Iris pigment epithelial cell (primary cell): ENCODE measurements at places on chromosomes 4 and X.
A peak's percentile ranks its signal among the peaks of the same experiment; 100 is the strongest.

GRCh38 chrX:37993837-37994619, 12.3 kb upstream of the SYTL5 start:
- DNase-seq, result no peak

DNA sequence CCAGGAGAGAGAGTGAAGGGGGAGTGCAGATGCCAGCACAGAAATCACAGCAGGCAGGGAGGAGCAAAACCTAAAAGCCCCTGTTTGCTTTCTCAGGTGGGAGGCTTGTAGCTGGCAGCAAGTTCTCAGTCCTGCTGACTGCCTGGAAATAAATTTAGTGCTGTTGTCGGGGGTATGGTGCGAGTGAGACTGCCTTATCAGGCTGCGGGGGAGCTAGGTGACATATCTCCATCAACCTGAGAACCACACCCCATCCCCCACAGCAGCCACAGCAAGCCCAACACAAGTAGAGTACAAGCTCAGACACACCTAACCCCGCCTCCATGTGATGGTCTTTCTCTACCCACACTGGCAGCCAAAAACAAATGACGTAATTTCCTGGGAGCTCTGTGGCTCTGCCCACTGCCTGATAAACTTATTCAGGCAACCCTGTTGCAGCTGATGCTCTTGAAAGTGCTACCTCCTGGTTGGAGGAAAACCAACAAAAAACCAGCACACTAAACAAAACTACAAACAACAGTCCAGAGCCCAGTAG, 953.4 kb upstream of the NDST4 start:
- no peak for DNase-seq

GRCh38 chr4:116531870-116532269, 553.5 kb downstream of the TRAM1L1 start:
- DNase-seq, result peak; percentile 0

- no peak for DNase-seq
These were observed 73.4 kb upstream of the STOX2 start for GRCh38 chr4:183831683-183832082.

GRCh38 chrX:32421266-32421665, 790.1 kb downstream of the DMD start:
- peak; percentile 0 for DNase-seq

- no peak for DNase-seq
These were observed 90.1 kb upstream of the NOCT start for GRCh38 chr4:138925495-138925894.

DNA sequence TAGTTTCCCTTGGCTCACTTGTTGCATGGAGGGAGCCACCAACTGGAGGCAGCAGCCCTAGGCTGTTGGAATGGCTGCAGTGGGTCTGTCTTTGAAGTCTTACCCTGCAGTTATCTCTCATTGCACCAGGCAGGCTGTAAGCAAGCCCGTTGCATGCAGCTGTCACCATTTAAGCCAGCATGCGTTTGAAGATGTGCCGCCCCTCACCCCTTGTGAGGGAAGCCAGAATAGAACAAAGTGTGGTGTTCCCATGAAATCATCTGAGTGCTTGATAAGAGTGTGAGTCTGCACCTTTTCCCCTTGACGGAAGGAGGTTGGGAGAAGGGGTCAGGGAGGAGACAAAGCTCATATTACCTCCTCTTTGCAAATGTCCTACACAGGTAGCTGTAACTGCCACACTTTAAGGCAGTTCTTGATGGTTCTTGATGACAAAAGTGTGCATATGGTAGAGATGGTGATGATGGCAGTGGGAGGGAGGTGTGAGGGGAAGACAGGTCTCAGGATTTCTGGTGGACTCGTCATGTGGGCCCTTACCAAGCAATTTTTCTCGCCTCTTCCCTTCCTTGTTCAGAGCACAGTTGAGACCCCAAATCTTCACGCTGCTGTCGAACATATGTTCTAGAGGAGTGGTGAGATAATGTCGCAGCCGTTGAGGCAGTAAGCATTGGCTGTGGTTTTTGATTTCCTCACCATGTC, 191.4 kb upstream of the LEF1 start:
- DNase-seq, result no peak

DNA sequence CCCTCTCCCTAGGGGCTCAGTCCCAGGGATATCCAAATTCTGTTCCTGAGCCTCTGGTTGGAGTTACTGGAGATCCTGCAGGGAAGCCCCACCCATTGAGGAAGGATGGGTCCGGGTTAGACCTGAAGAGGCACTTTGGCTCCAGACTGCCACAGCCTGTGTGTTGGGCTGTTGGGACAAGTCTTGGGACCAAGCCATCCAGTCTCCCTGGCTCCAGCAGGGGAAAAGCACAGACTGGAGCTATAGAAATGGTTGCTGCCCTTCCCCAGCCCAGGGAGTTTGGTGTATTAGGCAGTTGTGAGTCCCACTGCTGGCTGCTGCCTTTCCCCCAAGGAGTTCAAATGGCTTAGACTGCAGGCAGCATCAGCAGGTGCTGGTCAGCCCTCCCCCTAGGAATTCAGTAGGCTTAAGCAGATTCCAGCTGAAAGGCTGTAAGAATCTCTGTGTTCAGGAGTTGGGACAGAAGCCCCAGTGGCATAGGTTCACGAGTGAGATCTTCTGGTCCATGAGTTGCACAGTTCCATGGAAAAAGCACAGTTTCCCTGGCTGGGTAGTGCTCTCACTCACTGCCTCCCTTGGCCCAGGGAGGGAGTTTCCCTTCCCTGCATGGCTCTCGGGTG, 344.0 kb upstream of the EPHA5 start:
- DNase-seq, result no peak

GRCh38 chr4:80259012-80259411, 7.5 kb upstream of the FGF5 start:
- DNase-seq, result no peak

GRCh38 chr4:74258963-74259362, 49.3 kb upstream of the EPGN start:
- DNase-seq, result peak; percentile 76

DNA sequence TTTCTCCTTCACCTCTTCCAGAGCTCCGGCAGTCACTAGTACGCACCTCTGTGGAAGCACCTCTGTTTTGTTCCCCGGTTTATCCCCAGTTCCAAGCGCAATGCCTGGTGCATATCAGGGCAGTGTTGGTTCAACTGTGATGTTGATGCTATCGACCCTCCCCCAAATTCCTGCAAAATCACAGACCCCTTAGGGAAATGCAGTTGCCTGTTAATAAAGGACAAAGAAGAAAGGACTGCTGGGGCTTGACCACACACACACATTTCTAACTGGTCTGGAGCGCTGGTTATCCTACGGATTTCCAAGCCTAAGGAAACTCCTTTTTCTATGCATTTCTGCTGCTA, 530 bp upstream of the NMU start:
- no peak for DNase-seq

DNA sequence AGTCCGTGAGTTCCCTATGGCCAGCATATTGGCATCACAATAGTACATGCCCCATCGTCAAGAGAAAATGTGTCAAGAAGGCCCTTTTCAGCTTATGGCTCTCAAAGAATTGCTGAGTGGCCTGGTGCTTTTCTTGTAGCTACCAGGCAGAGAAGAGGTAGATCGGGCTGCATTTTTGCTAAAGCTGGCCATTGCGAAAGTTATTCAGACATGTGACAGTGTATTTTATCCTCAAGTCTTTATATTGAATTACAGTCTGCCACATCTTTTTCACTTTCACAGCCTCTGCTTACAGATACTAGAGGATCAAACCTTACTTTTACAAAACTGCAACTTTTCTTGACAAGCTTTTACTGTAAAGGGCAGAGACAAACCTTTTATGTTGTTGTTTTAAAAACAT, 261.5 kb upstream of the IGFBP7 start:
- DNase-seq, result no peak

GRCh38 chrX:85851418-85851817, 195.9 kb downstream of the CHM start:
- DNase-seq, result peak; percentile 14

DNA sequence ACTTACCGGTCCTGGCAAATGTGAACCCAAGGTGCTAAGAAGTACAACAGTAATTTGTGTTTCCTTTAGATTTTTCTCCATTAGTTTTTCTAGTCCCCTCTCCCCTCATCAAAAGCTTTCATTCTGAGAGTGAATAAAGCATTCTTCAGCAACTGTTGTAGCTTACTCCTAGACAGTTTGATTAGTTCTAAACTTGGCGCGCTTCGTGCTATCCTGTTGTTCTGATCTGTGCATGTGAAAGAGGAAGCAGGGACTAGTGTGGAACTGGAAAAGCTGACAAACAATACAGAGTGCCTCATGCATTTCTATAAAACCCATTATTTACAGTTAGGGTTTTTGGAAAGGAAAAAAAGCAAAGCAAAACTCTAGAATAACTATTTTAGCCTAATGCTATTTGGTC, 556.9 kb upstream of the SLIT2 start:
- no peak for DNase-seq

DNA sequence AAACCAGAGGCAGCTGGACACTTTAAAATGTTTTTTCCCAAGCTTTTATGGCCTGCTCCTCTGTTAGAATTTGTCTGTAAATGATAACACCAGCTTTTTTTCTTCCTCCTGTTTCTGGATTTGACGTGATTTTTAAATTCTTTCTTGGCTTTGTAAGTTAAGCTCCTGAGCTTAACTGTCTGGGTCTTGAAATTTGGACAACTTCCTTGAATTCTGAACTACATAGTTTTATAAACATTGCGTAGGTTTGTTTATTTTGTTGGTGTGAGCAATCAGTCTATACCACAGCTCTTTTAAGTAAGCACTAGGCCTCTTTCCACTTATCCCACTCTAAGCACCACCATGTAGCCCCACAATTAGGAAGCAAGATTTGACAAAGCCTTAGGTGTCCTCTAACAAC, 144.4 kb upstream of the GUCY1A1 start:
- peak; percentile 94 for DNase-seq

GRCh38 chr4:109214622-109215301, 87.7 kb downstream of the COL25A1 start:
- DNase-seq, result peak; percentile 10

GRCh38 chr4:187814737-187815465, 180.7 kb upstream of the ZFP42 start:
- DNase-seq, result peak; percentile 22

GRCh38 chrX:26722666-26723428, 506.9 kb downstream of the MAGEB5 start:
- no peak for DNase-seq

- peak; percentile 43 for DNase-seq
These were observed 359.3 kb downstream of the GRXCR1 start for GRCh38 chr4:43251841-43252240.

DNA sequence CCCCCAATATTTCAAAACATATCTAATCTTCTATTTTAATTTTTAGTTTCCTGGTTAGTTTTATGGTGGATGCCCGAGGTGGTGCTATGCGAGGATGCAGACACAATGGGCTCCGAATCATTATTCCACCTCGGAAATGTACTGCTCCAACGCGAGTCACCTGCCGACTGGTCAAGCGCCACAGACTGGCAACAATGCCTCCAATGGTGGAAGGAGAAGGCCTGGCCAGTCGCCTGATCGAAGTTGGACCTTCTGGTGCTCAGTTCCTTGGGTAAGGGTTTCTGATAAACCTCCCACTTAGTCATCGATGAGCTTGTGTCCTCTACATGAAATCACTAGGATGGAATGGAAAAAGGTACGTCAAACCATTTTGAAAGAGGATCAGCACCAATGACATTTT, 280.7 kb downstream of the ANK2 start:
- DNase-seq, result no peak

DNA sequence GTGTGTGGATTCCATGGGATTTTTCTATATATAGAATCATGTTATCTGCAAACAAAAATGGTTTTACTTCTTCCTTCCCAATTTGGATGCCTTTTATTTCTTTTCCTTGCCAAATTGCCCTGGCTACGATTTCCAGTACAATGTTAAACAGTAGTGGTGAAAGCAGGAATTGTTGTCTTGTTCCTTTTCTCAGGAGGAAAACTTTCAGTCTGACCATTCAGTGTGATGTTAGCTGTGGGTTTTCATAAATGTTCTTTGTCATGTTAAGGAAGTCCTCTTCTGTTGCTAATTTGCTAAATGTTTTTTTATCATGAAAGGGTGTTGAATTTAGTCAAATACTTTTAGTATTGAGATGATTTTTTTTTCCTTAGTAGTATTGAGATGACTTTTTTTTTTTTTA, 10.9 kb downstream of the SAP30 start:
- DNase-seq, result no peak

DNA sequence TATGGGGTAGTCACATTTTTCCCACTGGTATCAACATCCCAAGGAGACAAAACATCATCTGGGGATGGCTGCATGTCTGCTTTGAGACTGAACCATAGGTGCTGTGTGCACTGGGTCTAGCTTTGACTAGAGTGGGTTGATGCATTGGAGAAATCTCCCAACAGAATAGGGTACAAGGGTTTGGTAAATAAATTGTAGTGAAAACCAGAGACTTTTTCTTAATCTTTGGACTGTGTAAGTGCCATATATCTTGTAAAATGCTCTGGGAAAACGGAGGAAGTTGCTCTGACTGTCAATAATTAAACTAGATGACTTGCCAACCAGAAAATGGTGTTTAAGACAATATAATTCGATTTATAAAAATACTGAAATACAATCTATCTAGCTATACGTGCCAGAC, 1064.0 kb upstream of the SLIT2 start:
- no peak for DNase-seq

GRCh38 chr4:31114816-31115215, 394.6 kb downstream of the PCDH7 start:
- DNase-seq, result no peak

- DNase-seq, result no peak
These were observed 339.5 kb downstream of the DHX15 start for GRCh38 chr4:24244663-24245490.

DNA sequence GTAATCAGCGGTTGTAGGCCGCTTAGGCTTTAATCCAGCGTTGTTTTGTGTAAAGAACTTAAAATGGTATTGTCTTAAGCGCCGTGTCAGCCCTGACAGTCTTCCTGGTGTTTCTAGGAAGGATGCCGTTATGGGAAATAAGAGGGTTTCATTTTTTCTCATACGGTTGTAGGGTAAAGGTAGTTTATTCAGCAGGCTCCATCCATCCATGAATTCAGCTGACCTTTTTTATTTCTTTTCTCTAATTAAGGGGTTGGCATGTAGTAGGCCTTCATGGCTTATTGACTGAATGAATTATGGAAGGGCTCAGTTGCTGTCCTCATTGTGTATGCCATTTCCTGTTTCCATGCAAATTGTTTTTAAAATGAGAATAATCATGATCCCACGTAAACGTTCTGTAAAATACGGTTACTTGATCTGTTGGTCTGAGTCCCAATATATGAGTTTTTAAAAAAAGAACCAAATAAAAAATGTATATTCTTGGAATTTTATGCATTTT, 693 bp downstream of the OCIAD1 start:
- DNase-seq, result peak; percentile 16

GRCh38 chrX:74422576-74423288, 1.4 kb downstream of the SLC16A2 start:
- DNase-seq, result peak; percentile 71

- DNase-seq, result no peak
These were observed 249.9 kb downstream of the HNRNPD start for GRCh38 chr4:82123934-82124333.
